ENCODE measurements at places on chromosomes 3 and 15.
A peak's percentile ranks its signal among the peaks of the same experiment; 100 is the strongest.

DNA sequence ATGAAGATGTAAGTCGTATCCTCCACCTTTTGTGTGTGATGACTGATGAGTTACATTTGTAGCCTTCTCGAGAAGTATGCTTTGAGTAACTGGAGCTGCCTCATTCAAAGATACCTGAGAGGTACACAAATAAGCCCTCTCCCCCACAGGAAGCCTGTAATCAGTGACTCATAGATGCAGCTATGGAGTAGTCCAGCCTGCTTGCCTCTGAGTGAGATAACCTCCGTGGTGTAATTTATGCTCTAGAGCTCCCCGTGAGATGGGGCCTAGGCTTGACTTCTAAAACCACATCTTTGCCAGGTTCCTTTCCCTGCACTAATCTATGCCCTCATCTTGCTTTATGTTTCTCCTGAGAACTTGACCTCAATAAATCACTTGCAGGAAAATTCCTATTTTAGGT, 291.7 kb downstream of the SUCLG2 start:
- no peak for DNase-seq

GRCh38 chr15:69590932-69591524, 138.4 kb downstream of the RPLP1 start:
- DNase-seq = no peak

DNA sequence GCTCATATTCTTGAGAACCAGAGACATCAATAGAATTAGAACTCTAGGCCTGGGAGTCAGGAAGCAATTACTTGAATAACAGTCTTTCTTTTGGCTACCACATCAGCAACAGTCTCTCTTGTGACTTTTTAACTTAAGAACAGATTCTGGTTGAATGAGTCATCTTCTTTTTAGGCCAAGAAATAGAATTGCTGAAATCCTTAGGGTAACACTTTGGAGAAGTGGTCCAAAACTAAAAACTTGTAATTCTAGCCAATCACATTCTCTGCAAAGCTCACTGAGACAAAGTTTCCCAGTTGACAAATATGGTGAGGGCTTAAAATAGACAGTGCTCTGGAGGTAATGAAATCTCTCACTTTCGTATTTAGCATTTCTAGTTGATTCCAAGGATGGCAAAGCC, 238.0 kb downstream of the SHOX2 start:
- no peak for DNase-seq

- DNase-seq = no peak
Measured at GRCh38 chr3:106276755-106277612, 408.2 kb upstream of the CBLB start.

GRCh38 chr3:156445117-156446090, 109.5 kb downstream of the SSR3 start:
- DNase-seq = no peak

GRCh38 chr3:189282189-189282588, 110.4 kb downstream of the TPRG1 start:
- no peak for DNase-seq

GRCh38 chr3:155026999-155027591, 53.0 kb upstream of the MME start:
- no peak for DNase-seq

DNA sequence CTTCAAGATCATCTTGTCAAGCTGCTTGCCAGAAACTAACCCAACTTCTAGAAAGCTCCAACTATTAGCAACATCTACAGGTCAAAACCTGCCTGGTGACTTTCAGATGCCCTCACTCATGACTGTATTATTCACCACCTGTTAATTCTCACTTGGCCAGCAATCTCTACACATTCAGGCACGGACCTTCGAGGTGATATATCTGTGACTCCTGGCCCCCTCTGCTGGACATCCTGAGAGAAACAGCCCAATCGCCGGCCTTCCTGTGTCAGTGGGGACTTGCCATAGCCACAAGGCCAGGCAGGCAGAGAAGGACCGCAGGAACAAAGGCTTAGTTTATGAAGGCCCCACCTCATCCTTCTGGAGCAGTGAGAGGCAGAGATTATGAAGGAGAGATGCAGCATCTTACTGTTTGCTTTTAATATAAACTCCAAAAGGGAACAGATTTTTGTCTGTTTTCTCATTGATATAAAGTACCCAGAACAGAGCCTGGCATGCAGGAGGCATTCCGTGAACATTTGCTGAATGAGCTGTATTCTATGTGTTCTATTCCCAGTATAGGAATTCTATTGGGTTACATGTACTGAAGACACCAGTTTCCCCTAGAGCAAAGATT, 24.4 kb upstream of the OCA2 start:
- peak; percentile 63 for DNase-seq

DNA sequence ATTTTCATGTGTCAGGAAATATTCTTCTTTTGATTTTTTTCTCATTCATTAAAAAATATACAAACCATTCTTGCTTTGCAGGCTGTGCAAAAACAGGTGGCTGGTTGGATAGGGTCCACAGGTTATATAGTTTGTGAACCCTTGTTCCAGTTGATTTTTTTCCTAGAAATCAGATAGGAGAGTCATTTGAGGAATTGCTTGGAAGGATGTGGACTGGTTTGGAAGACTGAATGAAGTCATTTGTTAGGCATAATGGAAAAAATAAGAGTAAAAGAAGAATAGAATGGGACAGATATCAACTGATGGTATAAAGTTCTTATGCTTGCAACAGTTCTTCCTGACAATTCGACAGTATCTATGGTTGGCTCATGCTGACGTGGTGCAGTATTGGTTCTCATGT, 189.4 kb downstream of the PTPRG start:
- no peak for DNase-seq

- DNase-seq = no peak
Measured at GRCh38 chr3:22439626-22440025, 688.6 kb upstream of the ZNF385D start.

DNA sequence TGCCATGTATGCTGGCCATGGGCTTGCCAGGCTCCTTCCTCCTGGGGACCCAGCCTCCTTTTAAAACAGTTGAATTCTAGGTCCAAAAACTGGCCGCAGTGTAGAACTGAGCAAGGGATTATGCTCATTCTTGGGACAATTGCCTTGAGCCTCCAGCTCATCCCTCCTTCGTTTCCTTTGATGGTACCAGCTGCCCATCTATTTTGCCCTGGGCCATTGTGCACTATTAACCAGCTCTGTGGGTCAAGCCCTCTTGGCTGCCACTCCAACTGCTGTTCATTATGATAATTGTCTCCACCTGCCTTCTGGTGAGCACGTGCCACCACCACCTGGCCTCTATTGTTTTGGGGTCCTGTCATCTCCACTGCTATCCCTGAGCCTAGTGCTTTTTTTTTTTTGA, 75.8 kb upstream of the SYN2 start:
- DNase-seq = no peak

DNA sequence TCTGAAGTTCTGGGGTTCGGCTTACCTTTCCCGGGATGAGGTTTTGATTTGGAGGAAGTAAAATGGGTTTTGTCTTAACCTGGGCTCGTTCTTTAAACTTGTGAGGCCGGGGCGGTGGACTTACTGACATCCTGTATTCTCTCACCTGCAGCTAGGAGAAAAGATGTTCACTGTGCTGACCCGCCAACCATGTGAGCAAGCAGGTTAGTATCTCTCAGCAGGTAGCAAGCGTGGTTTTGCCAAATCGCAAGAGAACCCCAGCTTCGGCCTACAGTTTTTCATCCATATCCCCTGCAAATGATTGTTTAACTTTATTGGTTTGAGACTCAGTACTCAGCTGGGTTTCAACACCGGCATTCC, 891 bp downstream of the ENTPD3 start:
- DNase-seq = peak; percentile 7

DNA sequence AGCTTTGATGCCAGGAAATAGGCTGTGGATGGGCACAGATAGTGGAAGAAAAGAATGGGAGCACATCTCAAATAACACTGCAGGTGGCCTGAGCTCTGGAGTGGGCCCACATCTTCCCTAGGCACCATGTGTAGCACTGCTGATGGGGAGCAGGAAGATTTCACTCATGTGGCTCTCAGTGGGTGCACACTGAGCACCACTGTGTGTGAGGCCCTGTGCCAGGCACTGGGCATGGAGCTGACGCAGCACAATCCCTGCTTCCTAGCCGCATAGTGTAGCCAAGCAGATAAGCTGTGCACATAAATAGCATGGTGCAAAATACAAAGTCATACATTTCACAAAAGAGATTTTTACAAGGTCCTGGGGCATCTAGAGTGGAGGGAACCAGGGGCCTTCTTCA, 101.6 kb downstream of the MOBP start:
- no peak for DNase-seq

DNA sequence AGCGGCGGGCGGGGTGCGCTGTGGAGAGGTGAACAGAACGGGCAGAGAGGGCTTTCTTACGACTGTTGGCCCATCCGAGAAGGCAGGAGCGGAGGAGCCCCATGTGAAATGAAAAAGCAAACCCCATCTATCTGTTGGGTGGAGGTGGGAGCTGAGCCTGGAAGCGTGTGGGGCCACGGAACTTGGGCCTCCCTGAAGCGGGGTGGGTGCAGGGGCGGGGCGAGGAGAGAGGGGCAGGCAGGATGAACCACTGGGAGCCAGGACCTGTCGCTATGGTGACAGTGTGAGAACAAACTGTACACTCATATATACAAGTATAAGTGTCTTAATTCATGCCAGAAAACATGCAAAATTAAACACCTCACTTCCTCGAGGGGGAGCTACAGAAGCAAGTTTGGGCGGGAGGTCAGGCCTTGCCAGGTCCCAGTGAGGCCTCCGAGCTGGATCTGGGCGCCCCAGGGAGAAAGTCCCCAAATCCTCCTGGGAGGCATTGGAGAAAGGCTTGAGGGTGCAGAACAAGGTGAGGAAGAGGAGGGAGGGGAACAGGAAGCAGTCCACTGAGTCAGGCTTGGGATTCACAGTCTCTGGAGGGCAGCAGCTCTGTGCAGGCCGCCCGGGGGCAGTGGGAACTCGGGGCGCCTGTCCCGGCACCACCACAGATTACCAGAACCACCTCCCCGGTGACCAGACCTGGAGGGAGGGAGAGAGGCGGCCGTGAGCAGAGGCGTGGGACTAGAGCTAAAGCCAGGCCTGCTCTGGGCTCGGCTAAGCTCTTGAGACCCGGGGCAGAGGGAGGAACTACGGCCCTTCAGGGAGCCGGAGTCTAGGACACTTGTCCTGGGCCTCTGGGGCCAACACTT, 34.8 kb downstream of the RBPMS2 start:
- no peak for DNase-seq

DNA sequence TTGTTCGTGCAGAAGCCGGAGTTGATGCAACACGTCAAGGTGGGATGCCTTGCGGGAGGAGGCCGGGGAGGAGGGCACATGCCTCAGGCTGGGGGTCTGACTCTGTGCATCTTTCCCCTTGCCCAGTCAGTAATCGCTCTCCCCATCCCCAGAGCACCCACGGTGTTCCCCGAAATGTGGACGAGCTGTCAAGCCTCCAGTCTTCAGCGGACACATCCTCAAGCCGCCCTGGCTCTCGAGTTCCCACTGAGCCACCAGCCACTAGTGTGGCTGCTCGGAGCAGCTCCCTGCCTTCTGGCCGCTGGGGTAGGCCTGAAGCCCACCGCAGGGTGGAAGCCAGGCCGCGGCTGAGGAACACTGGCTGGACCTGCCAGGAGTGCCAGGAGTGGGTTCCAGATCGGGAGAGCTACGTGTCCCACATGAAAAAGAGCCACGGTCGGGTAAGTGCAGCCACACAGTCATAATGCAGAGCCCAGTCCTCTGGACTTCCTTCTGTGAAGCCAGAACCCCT, 18.7 kb upstream of the ALPK3 start:
- no peak for DNase-seq

DNA sequence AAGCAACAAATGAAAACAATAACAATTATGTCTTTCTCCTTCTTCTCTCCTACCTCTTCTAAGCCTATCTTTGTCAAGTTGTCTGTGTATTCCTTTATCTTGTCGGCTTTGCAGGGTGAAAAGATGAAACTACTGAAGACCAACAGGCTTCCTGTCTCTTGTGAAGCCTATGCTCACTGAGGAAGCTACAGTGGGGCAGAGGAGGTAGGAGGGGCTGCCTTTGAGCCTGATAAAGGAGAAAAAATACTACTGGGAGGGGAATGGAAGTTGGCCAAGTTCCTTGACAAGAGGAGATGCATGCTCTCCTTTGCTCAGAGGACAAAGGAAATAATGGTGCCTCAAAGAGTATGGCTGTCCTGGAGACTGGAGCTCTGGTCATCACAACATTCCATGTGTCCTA, 92.0 kb downstream of the IGSF11 start:
- no peak for DNase-seq

DNA sequence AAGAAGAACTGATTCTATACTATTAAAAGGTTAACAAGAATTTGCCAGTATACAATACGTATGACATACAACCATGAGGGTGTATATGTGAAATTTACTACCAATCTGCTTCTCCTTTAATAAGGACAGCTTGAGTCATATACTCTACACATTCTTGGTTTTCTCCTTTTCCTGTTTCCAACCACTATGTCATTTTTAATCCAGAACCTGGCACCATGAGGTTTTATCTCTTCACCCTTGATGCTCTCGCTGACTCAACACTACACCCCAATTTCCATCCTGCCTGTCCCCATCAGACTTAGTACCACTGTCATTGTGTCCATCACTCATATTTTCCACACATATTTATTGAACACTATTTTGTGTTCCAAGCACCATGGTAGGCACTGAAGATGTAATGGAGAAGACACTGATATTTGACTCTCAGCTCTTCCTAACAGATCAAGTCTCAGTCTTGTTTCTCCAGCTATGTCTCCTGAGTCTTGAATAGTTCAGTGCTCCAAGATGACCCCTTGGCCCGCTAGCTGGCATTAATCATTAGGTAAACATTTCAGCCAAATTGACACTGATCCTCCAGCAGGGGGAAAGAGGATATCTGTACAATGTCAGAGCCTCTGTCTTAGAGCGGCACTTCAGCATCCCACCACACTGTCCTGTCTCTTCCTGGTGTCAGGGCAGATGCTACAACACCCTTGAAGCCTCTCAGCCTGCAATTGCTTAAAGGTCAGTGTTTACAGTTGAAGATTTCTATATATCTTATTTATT, 11.2 kb upstream of the COL8A1 start:
- no peak for DNase-seq

GRCh38 chr15:78129077-78129750, 2.0 kb downstream of the CIB2 start:
- no peak for DNase-seq

All from COR-L47 (cell line).